Neural crest cell (in vitro differentiated cells): ENCODE measurements at places on chromosomes 2 and 18. TPM values are rescaled to one million over a fixed set of nuclear protein-coding genes. Genes with fewer than 3 reads are reported as not detected.

The FBLN7 gene
- total RNA-seq, result 19.1 and 21.4 TPM in 2 replicates

The L3MBTL4 gene
- 0.50 and 0.65 TPM in 2 replicates for total RNA-seq

The DLGAP1 gene
- 11.5 and 11.7 TPM in 2 replicates for total RNA-seq

GRCh38 chr2:106782681-106783080 lies 103.3 kb downstream of the ST6GAL2 start:
- H3K4me1 ChIP-seq, result no peaks in the 10 kb centered on the region
- no peak for DNase-seq
- peaks cover 2% of the 10 kb centered on the region for H3K36me3 ChIP-seq

GRCh38 chr2:151306621-151307020 lies 17.2 kb upstream of the NMI start:
- no peaks in the 10 kb centered on the region for H3K27me3 ChIP-seq
- H3K36me3 ChIP-seq, result no peaks in the 10 kb centered on the region
- no peak overlapping the region for H3K4me3 ChIP-seq
- H3K4me1 ChIP-seq, result no peaks in the 10 kb centered on the region
- H3K27ac ChIP-seq, result no peak overlapping the region

GRCh38 chr2:39135690-39136259 lies 14.9 kb upstream of the SOS1 start:
- H3K36me3 ChIP-seq, result no peaks in the 10 kb centered on the region
- H3K27ac ChIP-seq, result no peak overlapping the region
- no peak overlapping the region for H3K4me3 ChIP-seq
- peaks cover 5% of the 10 kb centered on the region for H3K4me1 ChIP-seq

- no peaks in the 10 kb centered on the region for H3K27me3 ChIP-seq
- no peak overlapping the region for H3K27ac ChIP-seq
- H3K4me3 ChIP-seq, result no peak overlapping the region
- peaks cover 18% of the 10 kb centered on the region for H3K36me3 ChIP-seq
Observed at GRCh38 chr2:57937456-57937855, 109.2 kb upstream of the VRK2 start.

- H3K4me1 ChIP-seq, result peaks cover 66% of the 10 kb centered on the region
- DNase-seq, result no peak
- H3K4me3 ChIP-seq, result peak overlapping the region; percentile 91
- no peaks in the 10 kb centered on the region for H3K27me3 ChIP-seq
- H3K27ac ChIP-seq, result no peak overlapping the region
- H3K36me3 ChIP-seq, result peaks cover 5% of the 10 kb centered on the region
Observed at GRCh38 chr2:6919901-6920742, 2.9 kb downstream of the RNF144A start.

GRCh38 chr2:189049709-189050164 lies 75.6 kb downstream of the COL3A1 start:
- H3K27ac ChIP-seq, result no peak overlapping the region
- no peak for DNase-seq
- no peak overlapping the region for H3K4me3 ChIP-seq
- H3K27me3 ChIP-seq, result no peaks in the 10 kb centered on the region

DNA sequence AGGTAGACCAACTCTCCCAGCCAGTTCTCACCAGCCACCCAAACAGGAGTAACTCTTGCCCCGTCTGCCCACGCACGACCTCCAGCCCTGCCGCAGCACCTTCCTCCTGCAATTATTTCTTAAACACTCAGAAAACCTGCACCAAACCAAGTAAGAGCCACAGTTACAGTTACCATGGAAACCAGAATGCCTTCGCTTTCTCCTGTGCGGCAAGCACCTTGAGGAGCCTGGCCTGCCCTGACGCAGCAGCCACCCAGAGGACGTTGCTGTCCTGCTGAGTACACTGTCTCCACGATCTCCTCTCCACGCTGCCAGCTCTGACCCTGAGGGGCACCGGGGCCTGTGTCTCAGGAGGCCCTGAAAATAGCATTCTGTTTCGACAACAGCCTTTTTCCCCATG lies 94.3 kb upstream of the SMIM21 start:
- no peak overlapping the region for H3K27ac ChIP-seq
- no peak for DNase-seq
- no peaks in the 10 kb centered on the region for H3K4me1 ChIP-seq
- no peak overlapping the region for H3K4me3 ChIP-seq

- H3K27me3 ChIP-seq, result no peaks in the 10 kb centered on the region
- H3K4me3 ChIP-seq, result no peak overlapping the region
- H3K36me3 ChIP-seq, result peaks cover 4% of the 10 kb centered on the region
- H3K4me1 ChIP-seq, result peaks cover 7% of the 10 kb centered on the region
- no peak overlapping the region for H3K27ac ChIP-seq
- DNase-seq, result no peak
Observed at GRCh38 chr18:9835825-9836224, 49.9 kb upstream of the TXNDC2 start.

DNA sequence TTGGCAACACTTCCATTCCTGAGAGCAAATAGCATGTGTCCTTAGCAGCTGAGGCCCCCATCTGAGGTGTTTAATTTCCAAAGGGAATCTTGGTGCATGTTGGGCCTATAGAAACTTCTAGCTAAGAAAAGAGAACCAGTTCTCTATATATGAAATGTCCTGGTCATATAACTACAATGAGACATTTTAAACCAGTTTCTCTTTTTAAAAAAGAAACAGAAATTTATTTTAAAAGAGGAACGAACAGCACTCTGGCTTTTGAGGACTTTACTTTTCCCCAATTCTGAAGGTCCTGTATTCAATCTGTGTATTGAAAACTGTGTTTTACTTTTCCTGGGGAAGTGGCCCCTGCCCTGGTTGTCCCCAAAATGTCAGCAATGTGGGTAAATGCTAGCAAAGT lies 309.5 kb upstream of the STON1 start:
- H3K4me3 ChIP-seq, result no peak overlapping the region
- no peak overlapping the region for H3K27ac ChIP-seq
- no peaks in the 10 kb centered on the region for H3K36me3 ChIP-seq
- H3K4me1 ChIP-seq, result no peaks in the 10 kb centered on the region

DNA sequence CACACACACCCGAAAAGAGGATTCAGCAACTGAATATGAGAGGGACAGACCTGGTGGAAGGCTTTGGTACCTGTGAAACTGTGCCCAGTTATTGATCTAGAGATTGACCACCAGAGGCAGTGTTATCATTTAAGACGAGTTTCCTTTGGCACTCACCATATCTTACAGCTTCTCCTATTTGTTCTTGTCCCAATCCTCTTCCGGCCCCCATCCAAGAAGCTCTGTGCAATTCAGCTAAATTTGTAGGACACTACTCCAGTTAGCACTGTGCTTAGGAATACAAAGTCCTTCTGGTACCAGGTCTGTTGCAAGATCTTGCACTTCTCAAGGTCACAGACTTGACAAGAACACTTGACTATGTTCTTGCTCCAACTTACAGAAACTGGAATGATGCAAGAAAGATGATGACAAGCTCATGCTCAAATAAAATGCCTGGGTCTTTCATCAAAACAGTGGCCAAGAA lies 177.7 kb downstream of the TMEM247 start:
- no peaks in the 10 kb centered on the region for H3K36me3 ChIP-seq
- H3K27me3 ChIP-seq, result peaks cover 7% of the 10 kb centered on the region
- no peak for DNase-seq
- H3K27ac ChIP-seq, result no peak overlapping the region
- no peak overlapping the region for H3K4me3 ChIP-seq

DNA sequence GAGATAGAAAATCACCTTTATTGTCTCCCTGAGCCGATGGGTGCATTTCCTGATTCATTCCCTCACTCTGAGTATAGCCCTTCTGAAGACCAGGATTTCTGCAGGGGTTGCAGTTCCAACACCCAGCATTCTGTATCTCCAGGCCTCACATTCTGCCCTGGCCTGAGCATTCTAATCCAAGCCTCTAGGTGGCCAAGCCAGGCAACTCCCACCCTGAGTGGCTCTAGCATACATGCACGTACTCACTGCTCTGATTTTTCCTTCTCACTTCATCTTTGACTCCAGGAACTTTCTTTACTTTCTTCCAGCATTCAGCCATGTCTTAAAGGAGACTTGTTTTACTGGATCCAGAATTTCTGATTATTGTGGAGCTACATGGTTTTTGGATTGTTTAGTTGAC lies 100.7 kb upstream of the STK39 start:
- peak overlapping the region; percentile 66 for H3K4me3 ChIP-seq
- H3K27me3 ChIP-seq, result no peaks in the 10 kb centered on the region
- no peaks in the 10 kb centered on the region for H3K36me3 ChIP-seq
- DNase-seq, result no peak

- H3K27ac ChIP-seq, result no peak overlapping the region
- H3K27me3 ChIP-seq, result no peaks in the 10 kb centered on the region
- no peak overlapping the region for H3K4me3 ChIP-seq
- no peaks in the 10 kb centered on the region for H3K4me1 ChIP-seq
Observed at GRCh38 chr2:196131384-196131937, 39.9 kb downstream of the STK17B start.

GRCh38 chr2:60071490-60071831 lies 482.0 kb downstream of the BCL11A start:
- H3K4me1 ChIP-seq, result peaks cover 4% of the 10 kb centered on the region
- H3K4me3 ChIP-seq, result no peak overlapping the region
- DNase-seq, result no peak
- no peaks in the 10 kb centered on the region for H3K36me3 ChIP-seq
- no peaks in the 10 kb centered on the region for H3K27me3 ChIP-seq
